ENCODE measurements at places on chromosomes 12 and 14.

DNA sequence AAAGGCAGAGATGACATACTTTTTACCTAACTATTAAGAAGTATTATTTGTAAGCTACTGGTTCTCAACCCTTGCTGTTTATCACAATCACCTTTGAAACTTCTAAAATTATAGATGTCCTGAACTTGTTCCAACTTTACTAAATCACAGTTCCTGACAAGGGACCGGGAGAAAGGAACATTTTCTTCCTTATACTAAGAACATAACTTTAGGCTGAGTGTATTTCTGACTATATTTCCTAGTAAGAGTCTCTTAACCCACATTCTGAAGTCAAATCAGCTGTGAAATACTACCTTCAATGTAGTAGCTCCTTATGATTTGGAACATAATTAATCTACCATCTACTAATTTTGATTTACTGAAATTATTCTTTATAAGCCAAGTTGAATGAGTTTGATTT lies 80.2 kb downstream of the BAZ1A start:
- DNase-seq: no peak

DNA sequence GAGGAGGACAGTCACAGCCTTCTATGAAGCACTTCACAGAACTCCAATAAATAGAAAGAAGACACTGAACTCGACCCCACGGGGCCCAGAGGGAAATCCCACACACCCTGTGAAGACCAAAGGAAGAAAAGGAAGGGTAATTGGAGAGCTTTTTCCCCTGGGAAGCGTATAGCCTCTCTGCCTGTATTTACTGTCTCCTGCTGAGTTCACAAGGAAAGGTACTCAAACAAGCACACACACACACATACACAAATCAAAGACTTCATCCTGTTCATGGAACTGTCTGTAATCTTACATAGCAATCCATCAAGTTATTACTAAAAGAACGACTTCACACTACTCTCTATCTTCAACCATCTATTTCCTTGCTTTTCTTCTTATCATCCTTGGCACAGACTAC lies 15.3 kb downstream of the FOXN3 start:
- no peak for DNase-seq

DNA sequence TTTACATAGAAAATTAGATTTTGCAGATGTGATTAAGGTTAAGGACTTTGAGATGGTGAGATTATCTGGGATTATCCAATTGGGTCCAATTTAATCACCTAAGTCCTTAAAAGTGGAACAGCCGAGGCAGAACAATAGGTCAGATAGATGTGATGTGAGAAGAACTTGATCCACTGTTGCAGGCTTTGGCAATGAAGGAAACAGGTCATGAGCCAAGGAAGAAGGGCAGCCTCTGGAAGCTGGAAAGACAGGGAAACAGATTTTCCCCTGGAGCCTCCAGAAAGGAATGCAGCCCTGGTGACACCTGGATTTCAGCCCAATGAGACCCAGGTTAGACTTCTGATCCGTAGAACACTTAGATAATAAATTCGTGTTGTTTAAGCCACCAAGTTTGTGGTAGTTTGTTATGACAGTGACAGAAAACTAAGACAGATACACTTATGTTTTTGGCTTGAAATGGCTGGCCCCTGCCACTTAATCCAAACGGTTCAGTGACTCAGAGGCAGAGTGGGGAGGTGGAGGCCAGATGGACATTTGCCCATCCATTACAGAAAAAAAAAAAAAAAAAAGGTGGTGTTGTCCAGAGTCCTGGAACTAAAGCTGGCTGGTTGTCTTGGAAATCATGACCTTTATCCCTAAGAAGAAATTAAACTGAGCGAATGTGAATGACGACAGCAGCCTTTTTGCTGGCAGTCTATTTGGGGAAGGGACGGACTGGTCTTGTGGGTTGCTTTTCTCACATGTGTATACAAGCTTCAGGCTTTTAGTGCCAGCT lies 181.9 kb upstream of the NRXN3 start:
- no peak for DNase-seq

DNA sequence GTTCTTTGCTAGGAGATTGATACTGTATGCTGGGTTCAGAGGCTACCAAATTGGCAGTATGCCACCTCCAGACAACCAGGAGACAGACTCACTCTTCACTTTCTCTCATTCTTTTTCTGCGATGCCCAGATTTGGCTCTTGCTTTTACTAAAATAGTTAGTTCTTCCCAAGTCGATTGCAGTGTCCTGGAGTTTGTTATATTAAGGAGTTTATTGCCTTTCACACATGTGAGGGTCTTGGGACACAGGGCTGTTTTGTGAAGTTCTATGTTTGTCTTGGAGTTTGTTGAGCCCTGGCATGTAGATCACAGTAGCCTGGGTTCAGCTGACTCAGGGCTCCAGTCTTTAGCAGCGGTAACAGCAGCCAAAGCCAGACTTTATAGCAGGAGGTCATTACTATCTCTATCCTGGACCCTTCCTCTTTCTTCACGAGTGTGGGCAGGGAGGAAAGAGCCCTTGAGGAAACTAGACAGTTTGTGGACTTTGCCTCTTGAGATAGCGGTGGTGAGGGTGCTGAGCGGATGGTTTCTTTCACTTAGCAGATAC lies 1.6 kb downstream of the MLEC start:
- DNase-seq: peak; percentile 43

GRCh38 chr12:110935588-110935987 lies 15.2 kb upstream of the MYL2 start:
- no peak for DNase-seq

GRCh38 chr12:54162741-54163140 lies 26.0 kb downstream of the SMUG1 start:
- no peak for DNase-seq

GRCh38 chr12:87812681-87813080 lies 216.5 kb downstream of the C12orf50 start:
- no peak for DNase-seq

DNA sequence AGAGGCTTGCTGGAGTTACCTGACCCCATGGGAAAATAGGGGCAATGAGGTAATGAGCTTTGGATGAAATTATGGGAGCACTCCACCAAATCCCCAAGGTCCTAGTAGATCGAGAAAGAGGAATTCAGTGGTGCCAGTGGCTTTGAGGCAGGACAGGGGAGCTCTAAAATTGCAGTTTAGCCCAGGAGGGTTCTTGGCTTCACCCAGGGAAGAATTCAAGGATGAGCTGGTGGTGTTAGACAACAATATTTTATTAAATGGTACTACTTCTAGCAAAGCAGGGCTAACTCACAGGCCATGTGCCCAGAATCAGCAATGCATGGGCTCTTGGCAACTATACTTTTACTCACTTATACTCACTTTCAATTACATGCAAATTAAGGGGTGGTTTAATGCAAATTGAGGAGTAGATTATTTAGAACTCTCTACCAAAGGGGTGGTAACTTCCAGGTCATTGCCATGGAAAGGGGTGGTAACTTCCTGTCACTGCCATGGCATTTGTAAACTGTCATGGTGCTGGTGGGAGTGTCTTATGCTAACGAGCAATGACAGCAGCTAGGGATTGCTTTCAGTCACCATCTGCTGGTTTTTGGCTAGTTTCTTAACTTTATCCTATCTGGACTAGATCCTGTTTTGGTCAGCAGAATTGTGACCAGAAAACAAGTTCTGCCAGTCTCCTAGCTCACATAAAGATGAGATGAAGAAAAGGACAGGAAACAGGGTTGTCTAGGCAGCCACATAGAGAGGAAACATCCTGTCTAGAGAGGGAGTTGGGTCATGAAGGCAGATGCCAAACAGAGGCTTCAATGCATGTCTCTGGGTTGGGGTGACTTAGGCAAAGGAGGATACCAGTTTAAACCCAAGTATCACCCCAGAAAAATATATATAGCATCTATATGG lies 64.7 kb downstream of the ZNF641 start:
- no peak for DNase-seq

DNA sequence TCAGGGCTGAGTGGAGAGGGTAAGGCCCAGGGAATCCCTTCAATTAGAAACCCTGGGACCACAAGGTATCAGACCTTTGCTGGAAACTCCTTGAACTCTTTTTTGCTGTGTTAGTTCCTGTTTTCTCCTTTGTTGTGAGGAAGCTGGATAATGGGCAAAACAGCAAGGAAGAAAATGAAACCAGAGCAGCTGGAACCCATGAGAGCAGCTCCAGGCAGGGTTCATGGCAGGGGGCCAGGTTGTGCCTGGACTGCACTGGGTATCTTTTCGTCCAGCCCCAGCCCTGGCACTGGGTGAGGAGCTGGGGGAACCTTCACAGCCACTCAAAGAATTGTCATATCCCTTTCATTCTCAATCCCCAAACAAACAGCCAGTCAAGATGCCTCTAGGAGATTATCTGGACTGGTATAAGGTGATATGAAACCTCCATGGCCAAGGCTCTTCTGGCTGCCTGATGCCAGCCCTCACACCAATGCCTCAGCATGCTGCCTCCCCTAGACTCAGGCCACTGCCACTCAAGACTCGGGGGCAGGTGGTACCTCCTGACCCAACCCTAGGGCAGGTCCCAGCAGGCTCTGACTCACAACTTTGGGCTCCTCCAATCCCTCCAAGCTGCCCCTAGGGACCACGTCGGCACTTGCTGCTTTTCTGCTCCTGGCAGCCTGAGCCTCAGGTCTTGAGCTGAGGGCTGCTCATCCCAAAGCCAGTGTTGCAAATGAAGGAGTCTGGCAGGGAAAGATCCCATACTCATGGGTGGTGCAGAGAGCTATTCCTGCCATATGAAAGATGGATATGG lies 16.5 kb downstream of the FAM186B start:
- DNase-seq: peak; percentile 12

- DNase-seq: no peak
These were observed 54.4 kb downstream of the ANAPC7 start for GRCh38 chr12:110349096-110349495.

DNA sequence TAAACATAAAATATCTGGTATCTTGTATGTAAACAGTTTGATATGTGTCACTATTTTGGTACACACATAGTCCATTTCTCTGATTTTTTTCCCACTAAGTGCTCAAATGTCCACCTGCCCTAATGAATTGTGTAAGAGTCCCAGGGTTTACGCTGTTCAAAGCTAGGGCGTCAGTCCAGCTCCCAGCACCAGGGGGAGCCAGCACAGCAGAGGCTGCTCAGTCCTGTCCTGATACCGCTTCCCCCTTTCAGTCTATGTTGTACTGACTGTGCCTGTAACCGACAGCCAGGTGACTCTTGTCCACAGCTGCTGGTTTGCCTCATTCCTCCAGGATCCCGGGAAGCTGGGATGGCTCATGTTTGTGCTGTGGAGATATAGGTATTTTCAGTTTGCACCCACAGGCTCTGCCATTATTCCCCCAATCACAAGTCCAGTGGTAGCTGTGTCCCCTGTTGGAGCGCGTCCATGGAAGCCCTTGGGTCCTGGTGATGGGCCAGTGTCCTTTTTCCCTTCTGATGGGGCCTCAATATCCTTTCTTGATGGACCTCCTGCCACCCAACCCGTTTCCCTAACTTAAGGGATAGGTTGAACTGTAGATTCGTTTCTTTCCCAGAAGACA lies 242.0 kb downstream of the NEDD1 start:
- DNase-seq: peak; percentile 53

- no peak for DNase-seq
These were observed 44.5 kb downstream of the NUBPL start for GRCh38 chr14:31605702-31606101.

GRCh38 chr14:34172550-34173368 lies 221.9 kb upstream of the EGLN3 start:
- no peak for DNase-seq

DNA sequence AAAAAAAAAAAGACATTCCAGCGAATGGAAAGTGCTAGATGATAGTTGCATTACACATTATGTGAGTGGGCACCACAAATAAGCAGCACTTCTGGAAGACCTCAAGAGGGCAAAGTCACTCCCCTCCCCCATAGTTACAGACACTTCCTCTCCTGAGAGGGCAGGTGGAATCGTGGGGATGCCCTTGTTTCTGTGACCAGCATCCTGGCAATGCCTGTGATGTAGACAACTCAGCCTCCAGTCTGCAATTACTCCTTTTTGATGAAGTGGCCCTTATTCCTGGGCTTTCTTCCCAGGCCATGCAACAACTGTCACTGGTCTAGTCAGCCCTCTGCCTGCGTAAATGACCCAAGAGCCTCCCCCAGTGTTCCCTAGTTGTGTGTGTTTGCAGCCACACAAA lies 104.8 kb downstream of the VRK1 start:
- no peak for DNase-seq

DNA sequence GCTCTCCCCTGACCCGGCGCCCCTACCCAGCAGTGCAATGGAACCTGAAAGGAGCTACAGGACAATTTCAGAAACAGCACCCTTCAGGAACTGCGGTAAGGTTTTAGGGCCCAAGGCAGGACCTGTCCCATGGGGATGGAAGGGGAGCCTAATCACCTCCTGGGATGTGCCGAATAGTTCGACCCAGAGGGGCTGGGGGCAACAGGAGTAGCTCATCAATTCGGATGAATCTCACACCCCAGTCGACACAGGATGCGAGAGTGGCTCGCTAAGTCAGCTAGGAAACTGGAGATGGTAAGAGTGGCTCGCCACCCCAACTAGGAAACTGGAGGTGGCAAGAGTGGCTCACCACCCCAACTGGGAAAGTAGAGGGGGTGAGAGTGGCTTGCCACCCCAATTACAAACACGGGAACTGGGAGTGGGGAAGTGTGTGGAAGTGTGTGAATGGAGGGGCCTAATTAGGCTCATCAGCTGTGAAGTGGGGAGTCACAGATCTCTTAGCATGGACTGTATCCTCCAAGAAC lies 57.1 kb downstream of the DHRS2 start:
- DNase-seq: no peak

- DNase-seq: no peak
These were observed 29.0 kb upstream of the FAM181A start for GRCh38 chr14:93898081-93898611.

GRCh38 chr12:52122540-52122871 lies 43.0 kb downstream of the SMIM41 start:
- no peak for DNase-seq

DNA sequence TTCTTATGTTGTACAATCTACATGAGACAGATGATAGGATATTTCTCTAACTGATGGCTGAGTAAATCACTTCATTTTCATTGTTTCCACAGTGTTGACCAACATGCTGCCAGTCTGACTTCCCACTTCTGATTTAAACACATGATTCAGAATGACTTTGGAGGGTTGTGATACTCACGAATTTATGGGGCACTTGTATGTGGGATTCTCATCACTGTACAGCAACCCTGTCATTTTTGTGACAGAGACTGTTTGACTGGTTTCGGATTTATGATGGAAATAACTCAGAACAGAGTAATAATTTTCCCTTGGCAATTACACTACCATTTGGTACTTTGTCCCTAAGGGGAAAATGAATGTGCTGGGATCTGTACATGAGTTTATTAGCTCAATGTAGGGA lies 333.8 kb downstream of the TRHDE start:
- no peak for DNase-seq

- no peak for DNase-seq
These were observed 194.5 kb upstream of the RGS6 start for GRCh38 chr14:71737760-71738159.

DNA sequence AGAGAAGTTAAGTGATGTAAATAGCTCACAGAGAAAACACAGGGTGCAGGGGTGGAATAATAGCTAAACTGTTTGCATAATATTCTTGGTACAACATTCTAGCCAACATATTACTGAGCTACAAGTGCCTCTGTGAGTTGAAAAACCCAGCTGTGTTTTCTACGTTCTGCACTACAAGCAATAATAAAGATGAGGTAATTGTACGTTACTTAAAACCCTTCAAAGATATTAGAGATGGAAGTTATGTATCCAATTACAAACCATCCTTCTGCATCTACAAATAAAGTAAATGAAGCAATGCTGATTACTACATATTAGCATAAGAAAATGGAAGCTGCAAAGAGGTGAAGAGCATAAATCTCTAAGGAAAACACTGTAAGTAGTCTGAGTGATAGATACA lies 271.4 kb downstream of the SSPN start:
- no peak for DNase-seq

GRCh38 chr14:95046711-95047681 lies 110.3 kb downstream of the DICER1 start:
- no peak for DNase-seq
